ENCODE measurements at places on chromosomes 11 and 22.

- DNase-seq = no peak
These were observed 48.3 kb downstream of the ARHGEF12 start for GRCh38 chr11:120384476-120384875.

DNA sequence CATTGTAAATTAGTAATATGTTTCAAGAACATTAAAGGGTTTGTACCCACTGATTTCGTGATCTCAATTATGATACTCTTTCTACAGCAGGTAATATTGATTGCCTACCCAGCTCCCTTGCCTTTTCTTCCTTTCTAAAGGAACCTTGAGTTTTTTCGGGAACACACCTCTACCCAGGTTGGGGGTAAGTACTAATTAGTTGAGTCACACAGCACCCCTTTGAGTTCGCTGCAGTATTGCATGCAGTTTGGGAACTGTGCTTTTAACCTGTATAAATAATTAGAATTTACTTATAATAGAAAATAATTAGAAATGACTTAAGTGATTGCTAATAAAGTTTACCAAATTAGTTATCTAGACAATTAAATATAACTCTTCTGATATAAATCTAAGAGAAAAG, 24.9 kb downstream of the ARHGAP42 start:
- no peak for DNase-seq

GRCh38 chr11:68081691-68082090, 39.5 kb downstream of the CHKA start:
- no peak for DNase-seq

- DNase-seq = no peak
These were observed 31.2 kb upstream of the MUC5AC start for GRCh38 chr11:1126491-1126926.

DNA sequence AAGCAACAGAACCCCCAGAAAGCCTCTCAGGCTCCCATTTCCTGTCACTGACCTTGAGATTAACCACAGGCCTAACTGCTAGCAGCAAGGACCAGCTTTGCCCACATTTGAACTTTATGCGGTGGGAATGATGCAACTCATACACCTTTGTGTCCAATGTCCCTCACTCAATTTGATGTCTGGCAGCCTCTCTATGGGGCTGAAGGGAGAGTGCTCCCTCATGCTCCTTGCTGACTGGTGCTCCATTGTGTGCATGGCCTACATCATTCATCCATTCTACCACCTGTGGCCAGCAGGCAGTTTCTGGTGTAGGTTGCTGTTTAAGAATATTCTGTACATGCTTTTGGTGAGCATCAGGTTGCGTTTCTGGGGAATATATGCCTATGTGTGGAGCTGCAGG, 31.9 kb downstream of the KCNQ1OT1 start:
- no peak for DNase-seq

DNA sequence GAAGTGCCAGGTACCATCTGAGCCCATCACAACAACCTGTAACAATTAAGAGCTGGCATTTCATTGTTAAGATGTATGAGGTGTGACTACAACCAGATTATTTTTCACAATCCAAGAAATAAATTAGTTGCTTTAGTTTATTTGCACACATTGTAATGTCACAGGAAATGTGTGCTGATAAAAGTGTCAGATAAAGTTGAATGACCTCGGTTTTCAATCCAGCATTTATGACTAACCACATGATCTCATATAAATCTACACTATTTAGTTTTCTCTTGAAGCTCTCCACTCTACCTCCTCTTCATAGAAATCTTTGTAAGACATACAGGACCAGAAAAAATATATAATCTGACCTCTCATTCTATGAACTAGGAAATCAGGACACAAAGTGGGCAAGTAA, 166.2 kb downstream of the PGR start:
- DNase-seq = no peak

- no peak for DNase-seq
These were observed 539.3 kb downstream of the SOX6 start for GRCh38 chr11:15817001-15817400.

- no peak for DNase-seq
These were observed 123.5 kb downstream of the SNX19 start for GRCh38 chr11:130792772-130793171.

DNA sequence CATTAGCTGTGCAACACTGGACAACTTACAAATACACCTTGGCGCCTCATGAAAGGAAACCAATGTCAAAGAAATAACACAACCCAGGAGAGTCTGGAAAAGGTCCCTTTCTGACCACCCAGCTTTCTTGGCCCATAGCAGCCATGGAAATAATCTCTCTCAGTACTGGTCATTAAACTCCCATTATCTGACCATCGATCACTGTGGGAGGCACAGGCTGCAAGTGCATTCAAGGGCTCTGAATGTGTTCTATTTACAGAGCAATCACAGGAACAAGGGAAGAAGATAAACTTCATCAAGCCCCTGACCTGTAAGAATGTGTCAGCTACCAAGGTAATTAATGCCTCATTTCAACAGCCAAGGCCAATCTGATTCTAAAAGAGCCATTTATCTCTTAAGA, 40.1 kb downstream of the CTSC start:
- DNase-seq = no peak

GRCh38 chr11:74466916-74467885, at the start of gene KCNE3:
Gene KCNE3, minus strand, starts transcription at chr11:74467549. Its CDS starts 9,986 bp downstream, at chr11:74457563.
- DNase-seq = no peak

GRCh38 chr11:76307978-76308747, 72.8 kb downstream of the THAP12 start:
- no peak for DNase-seq

DNA sequence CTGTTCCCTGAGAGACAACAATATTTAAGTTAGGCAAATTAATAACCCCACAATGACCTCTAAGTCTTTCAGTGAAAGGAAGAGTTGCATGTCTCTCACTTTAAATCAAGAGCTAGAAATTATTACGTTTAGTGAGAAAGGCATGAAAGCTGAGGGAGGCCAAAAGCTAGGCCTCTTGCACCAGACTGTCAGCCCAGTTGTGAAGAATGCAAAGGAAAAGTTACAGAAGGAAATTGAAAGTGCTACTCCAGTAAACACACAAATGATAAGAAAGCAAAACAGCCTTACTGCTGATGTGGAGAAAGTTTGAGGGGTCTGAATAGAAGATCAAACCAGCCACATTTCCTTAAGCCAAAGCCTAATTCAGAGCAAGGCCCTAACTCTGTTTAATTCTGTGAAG, 45.0 kb downstream of the BBOX1 start:
- DNase-seq = no peak

GRCh38 chr22:20940904-20941385, 23.7 kb downstream of the CRKL start:
- DNase-seq = no peak

DNA sequence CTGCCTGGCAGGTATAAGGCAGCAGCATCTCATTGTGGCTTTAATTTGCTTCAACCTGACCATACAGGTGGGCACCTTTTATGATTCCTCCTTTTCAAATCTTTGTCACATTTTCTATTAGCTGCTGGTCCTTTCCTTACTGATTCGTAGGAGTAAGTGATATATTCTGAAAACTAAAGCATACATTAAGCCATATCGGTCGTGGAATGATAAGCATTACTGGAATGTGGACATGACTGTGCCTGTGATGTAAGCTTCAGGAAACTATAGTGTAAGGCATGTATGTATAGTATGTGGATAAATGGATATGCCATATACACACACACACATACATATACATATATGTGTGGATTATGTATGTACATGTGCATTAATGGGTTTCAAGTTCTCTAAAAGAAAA, 20.8 kb downstream of the YPEL1 start:
- no peak for DNase-seq

DNA sequence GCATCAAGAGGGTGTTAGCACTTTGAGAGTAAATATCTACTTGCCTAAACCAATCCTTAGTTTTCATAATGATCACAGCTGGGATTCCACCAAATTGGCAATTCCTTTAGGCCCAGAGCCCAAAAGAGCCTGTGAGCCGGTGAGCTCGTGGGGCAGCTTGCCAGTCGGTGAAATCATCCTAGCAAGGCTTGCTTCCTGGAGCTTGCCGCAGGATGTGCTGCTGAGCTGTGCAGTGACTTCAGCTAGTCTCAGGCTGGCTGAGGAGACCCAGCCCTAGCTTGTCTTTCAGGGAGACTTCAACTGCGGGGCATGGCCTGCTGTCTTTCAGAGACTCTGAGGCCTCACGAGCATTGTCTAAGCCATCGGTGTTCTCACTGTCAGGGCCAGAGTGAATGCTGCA, 73.6 kb upstream of the SUSD2 start:
- DNase-seq = no peak

- peak; percentile 81 for DNase-seq
These were observed 22.4 kb upstream of the APOBEC3A start for GRCh38 chr22:38935023-38935422.

- DNase-seq = no peak
These were observed 7.6 kb downstream of the SLC29A2 start for GRCh38 chr11:66363805-66364535.

GRCh38 chr11:109026891-109027489, 362.1 kb downstream of the DDX10 start:
- no peak for DNase-seq

DNA sequence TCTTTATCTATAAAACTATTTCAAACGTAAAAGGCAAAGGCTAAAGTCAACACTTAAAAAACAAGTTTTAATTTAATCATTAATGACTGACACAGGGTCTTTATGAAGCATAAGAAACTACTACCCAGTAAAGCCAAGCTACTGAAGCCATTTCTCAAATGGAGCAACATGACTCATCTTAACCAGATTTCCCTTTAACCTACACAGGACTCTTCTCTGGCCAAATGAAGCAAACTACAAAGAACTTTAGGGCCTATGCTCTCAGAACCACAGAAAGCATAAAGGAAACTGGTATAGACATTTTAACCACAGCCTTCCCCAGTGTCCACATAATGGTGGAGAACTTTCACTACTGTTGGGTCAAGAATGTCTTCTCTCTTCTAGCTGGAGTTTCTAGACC, 34.7 kb downstream of the ALG9 start:
- DNase-seq = no peak

- no peak for DNase-seq
These were observed 97.0 kb upstream of the DRD2 start for GRCh38 chr11:113572136-113572735.

DNA sequence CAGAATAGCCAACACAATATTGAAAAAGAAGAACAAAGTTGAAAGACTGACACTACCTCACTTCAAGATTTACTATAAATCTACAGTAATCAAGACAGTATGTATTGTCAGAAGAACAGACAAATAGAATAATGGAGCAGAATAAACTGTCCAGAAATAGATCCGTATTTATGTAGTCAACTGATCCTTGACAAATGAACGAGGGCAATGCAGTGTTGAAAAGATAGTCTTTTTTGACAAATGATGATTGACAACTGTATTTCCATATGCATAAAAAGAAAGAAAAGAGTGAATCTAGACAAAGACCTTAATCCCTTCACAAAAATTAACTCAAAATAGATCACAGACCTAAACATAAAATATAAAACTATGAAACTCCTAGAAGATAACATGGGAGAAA, 767.1 kb downstream of the KCNA4 start:
- DNase-seq = no peak

DNA sequence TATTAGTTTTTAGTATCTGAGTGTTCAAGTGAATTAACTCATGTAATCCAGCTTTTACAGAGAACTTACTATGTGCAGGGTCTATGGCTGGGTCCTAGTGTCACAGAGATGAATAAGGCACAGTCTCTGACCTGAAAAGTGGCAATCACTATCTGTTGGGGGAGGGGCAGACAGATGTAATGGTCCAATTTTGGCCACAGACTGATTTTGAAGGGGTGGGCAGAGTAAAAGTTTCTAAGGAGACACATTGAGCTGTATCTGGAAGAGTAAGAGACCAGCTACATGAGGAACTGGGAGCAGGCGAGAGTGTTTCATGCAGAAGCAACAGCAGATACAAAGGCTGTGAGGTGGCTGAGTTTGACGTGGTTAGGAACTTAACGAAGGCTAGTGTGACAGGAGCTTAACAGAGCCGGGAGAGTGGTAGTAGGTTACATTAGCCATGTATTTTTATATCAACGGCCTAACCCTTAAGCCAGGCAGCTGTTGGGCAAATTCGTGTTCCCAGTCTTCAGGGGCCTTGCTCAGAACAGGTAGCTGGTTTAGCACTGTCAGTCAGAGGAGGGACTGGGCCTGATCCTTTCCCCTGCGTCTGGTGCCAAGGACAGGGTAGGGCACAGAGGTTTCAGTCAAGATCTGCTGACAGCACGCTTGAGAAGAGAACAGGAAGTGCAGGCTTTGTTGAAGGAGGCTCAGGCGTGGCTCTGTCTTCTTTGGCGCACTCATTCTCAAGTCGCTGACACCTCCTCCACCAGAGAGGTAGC, 1.4 kb upstream of the STIM1 start:
- DNase-seq = no peak

- no peak for DNase-seq
These were observed 3.8 kb downstream of the OR10S1 start for GRCh38 chr11:123973816-123974215.

DNA sequence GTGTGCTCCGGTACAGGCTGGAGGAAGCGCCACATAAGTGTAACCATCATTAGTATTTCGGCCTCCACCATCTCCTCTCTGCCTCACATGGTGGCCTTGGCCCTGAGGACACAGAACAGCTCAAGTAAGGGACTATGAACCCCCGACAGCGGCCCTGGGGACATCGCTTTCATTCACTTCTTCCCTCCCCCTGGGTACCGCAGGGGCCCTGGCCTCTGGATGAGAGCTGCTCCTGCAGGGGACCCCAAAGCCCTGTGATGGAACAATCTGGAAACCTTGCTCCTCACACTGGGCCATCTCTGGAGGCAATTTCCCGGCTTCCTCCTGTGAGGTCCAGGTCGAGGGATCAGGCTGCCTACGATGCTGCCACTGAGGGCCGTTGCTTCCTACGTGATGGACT, 565.5 kb downstream of the BRD1 start:
- DNase-seq = no peak

GRCh38 chr22:24517446-24517845, 22.3 kb downstream of the UPB1 start:
- no peak for DNase-seq

All from NCI-H1436 treated with DMSO at 0.1 percent for 48 hours (cell line).